ENCODE measurements at places on chromosomes 1 and 21. TPM values are rescaled to one million over a fixed set of nuclear protein-coding genes. Genes with fewer than 3 reads are reported as not detected.
A peak's percentile ranks its signal among the peaks of the same experiment; 100 is the strongest.

Gene COL11A1
- 19.0 TPM for total RNA-seq

DNA sequence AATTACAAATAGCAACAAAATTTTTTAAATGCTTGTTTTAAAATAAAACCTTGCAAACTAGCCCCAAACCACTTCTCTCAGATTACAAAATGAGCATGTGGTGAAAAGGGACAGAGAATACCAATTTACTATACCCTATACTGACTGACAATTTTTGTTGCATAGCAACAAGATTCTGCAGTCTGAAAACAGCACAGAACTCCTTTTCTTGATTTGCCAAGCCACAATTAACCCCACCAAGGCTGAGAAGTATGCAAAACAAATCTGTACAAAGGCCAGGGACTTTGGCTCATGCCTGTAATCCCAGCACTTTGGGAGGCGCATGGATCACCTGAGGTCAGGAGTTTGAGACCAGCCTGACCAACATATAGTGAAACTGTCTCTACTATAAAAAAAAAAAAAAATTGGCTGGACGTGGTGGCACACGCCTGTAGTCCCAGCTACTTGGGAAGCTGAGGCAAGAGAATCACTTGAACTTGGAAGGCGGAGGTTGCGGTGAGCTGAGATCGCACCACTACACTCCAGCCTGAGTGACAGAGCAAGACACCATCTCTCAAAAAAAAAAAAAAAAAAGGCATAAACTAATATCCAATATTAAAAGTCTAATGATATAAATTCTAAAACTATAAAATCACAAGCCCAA is 21.8 kb downstream of the ENAH start:
- DNase-seq: peak; percentile 16

- no peak for DNase-seq
Observed at GRCh38 chr1:184974837-184975115, 468 bp upstream of the NIBAN1 start.

DNA sequence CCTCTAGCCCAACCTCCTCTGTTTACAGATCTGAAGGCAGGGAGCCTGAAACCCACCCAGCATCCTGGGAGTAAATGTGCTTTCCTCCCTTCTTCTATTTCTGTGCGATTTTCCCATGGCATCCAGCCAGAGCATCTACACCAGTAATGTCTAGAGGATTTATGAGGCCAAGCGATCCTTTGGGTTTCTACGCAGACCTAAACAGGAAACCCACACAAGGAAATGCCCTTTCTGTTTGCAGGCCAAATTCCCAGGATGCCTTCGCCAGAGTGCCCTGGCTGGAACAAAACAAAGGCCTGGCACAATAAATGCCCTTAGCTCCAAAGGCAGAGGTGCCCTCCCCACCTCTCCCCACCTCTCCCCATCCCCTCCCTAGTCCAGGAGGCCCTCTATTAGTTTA is 110.5 kb upstream of the CDC42BPA start:
- peak; percentile 81 for DNase-seq

DNA sequence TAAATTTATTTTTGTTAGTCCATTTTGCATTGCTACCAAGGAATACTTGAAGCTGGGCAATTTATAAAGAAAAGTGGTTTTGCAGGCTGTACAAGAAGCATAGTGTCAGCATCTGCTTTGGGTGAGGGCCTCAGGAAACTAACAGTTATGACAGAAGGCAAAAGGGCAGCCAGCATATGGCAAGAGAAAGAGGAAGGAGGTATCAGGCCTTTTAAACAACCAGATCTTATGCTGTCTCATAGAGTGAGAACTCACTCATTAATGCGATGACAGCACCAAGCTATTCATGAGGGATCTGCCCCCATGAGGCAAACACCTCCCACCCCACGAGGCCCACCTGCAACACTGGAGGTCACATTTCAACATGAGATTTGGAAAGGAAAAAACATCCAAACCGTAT is 898.4 kb downstream of the KCNT2 start:
- no peak for DNase-seq

Gene SPAG17
- not detected for total RNA-seq

- DNase-seq: peak; percentile 85
Observed at GRCh38 chr1:7281821-7282220, 489.3 kb upstream of the VAMP3 start.

DNA sequence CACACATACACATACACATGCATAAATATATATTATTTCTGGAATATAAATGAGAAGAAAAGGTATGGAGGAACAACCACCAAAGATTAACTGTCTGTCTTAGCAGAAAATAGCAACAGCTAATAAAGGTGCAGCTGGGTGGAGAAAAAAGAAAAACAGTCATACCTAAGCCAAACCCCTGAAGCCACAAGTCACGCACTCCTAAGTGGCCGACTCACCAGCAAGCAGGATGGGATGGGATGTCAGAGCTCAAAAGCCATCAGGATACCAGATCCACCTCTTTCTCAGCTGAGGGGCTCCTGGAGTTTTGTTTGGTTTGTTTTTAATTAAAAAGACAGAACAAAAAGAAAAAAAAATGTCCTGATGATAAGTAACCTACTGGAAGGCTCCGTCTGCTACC is 64.7 kb upstream of the HIVEP3 start:
- DNase-seq: peak; percentile 39

GRCh38 chr21:36990508-36991205 is 15.8 kb upstream of the RIPPLY3 start:
- DNase-seq: no peak

Gene KCNK2
- 8.0 TPM for total RNA-seq

GRCh38 chr1:35887508-35887907 is 4.5 kb downstream of the AGO1 start:
- no peak for DNase-seq

Data from RPMI7951 (cell line).